ENCODE measurements at places on chromosomes 7 and 10.

DNA sequence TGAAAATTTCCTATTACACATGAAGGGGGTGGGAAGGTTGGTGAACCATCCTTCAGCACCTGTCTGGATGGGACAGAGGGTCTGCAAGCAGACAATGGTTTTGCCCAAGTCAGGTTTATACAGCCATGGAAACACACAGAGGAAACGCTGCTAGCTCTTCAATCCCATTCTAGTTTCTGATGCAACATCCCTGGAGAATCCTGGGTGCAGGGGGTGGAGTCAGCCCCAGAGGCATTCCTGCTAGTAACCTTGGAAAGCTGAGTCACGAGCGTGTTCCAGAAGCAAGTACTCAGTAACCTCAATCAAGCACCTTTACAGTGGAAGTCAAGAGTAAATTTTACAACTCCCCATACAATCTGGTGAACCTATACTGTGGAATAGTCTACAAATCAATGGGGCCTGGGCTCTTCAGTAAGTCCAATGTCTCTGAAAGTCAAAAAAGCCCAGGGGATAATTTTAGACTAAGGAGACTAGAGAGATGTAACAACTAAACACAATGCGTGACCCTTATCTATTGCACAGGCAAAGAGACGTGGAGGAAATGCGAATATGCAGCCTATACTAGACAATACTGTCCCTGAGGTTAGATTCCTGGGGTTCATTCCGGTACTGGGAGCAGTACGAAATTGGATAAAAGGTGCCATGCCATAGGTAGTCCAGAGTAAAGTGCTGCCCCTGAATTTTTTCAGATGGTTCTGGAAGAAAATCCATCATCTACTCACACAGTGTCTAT is 95.4 kb downstream of the ZRANB1 start:
- no peak for DNase-seq

- no peak for DNase-seq
Measured at GRCh38 chr10:108452533-108452932, 1288.0 kb upstream of the SORCS1 start.

DNA sequence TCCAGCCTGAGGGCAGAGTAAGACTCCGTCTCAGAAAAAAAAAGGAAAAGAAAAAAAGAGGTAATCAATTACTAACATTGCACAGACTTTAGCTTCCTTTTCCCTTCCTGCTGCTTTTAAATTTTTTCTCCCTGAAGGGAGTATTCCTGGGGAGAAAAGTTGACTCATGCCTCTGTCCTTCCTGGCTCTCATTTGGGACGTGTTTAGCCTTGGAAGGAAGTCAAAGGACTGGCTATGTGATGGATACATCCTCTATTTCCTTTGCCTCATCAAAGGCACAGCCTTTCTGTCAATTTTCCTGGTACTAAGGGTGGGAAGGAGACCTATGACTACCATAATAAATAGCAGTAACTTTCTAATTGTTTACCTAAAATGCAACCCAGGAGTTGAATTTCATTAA is 77.6 kb downstream of the ITGA8 start:
- no peak for DNase-seq

DNA sequence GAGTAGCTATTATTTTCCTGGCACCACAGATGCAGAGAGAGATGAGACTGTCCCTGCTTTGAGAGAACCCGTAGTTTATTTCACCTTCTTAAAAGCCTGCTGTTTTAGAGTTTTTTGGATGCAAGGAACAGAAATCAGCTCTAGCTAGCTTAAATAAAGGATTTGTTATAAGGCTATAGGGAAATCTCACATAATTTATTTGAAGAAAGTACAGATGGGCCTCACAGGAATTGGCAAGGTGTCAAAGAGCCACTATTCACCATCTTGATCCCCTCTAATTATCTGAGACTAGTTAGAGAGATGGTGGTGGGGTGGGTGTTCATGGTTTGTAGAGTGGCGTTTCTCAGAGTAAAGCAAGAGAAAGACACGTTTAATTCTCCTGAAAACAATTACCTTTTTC is 7.3 kb downstream of the KMT2E start:
- no peak for DNase-seq

DNA sequence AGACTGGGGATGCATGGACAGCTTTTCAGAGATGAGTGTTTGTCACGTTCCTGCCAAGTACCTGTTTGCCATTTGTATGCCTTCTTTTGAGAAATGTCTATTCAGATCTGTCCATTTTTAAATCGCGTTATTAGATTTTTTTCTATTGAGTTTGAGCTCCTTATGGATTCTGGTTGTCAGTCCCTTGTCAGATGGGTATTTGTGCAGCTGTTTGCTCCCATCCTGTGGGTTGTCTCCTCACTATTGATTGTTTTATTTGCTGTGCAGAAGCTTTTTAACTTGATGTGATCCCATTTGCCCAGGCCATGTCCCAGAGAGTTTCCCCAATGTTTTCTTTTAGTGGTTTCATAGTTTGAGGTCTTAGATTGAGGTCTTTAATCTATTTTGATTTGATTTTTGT is 5.5 kb upstream of the PRKAR1B start:
- no peak for DNase-seq

- DNase-seq, result peak; percentile 13
Measured at GRCh38 chr10:104630731-104631130, 10.4 kb upstream of the SORCS3 start.

GRCh38 chr7:91519241-91520158 is 255.3 kb downstream of the FZD1 start:
- peak; percentile 36 for DNase-seq

DNA sequence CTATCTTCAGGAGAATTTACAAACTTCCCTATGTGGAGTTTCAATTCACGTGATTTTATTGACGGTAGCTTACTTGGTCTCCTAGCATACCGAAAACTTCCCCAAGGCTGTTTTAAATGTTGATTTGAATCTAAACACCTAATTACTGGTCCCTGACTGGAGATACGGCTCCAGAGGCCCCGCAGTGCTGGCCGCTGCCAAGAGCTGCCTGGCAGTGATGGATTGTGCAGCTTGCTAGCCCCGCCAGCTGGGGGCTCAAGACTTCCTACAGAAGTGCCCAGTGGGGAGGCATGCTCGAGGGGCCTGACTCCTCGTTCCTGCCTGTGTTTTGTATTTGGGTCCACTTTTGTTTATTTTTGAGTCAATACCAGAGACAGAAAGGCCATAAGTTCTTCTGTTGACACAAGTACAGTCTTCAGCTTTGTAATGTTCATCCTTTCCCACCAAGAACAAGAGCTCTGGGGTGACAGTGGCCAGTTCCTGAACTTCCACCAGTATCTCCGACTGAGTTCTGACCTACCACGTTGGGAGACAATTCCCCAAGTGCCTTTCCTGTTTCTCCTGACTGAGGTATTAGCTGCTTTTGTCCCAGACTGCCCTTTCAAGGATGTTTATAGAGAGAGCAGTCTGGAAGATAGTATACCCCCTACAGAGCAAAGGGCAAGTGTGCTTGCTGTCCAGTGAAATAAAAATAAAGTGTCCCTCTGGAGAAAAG is 80.7 kb upstream of the CXCL12 start:
- no peak for DNase-seq

- DNase-seq, result no peak
Measured at GRCh38 chr7:20214921-20215669, 2.1 kb downstream of the MACC1 start.

- DNase-seq, result no peak
Measured at GRCh38 chr10:127579640-127580039, 30.5 kb downstream of the NPS start.

- DNase-seq, result no peak
Measured at GRCh38 chr10:12995425-12995861, 6.1 kb downstream of the CCDC3 start.

DNA sequence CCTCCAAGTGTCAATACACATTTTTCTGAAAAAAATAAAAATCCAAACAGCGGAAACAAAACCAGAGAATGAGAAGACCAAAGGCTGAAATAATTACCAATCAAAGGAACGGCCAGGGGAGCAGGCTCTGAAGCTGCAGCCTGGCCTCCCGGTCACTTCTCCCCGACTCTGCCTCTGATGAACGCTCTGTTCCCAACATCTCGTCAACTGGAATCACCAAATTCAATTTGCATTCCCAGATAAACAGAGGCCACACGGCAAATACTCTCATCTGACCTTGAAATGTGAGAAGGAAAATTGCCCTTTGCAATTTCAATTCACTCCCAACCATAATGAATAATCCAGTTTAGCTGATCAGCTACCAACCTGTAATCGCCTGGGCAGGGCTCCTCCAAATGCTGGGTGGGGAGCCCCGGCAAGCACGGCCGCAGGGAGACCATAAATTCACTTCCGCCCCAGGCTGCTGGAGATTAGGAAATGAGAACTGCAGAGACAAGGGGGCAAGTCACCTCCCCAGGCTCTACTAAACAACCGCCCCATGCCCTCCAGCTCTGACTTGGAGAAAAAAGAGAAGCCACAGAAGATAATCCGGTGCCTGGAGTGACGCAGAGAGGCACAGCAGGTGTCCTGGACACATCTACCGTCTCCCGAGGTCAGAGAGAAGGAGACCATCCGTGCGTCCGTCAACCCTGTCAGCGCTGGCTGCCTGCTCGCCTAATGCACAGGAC is 153.2 kb downstream of the MAD1L1 start:
- DNase-seq, result no peak

DNA sequence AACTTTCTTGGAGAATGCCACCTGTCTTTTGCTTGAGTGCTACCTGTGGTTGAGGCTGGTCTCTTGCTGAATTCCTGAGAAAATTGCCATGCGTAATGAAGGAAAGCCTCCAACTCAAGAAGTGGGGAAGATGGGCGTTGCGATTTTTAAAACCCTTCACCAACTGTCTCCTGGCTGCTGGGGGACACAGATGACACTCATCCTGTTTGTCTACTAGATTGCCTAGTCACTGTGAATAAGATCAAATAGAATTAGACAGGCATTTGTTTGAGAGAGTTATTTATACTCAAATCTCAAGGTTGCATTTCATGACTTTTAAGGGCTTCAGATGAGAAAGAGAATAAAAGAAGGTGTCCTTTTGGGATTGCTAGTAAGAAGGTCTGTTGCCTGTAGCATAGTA is 84.3 kb upstream of the MTPN start:
- no peak for DNase-seq

- DNase-seq, result no peak
Measured at GRCh38 chr10:123936426-123936825, 44.8 kb upstream of the CPXM2 start.

DNA sequence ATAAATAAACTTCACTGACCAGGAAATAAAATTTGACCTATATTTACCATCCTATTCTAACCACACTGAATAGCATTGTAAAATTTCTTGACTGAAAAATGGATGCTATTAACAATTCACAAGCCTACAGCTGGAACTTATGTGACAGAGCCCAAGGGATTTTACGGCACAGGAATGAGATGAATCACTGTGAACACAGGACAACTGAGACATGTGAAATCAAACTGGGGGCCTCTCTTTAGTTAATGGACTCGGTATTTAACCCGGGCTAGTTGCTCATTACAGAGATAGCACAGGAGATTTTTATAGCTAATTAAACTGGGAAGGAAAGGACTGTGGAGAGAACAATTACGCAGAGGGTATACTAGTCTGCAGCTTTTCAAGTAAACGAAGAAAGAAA is 100.6 kb downstream of the MICU1 start:
- no peak for DNase-seq

- DNase-seq, result no peak
Measured at GRCh38 chr7:30663414-30663813, 18.8 kb downstream of the CRHR2 start.

GRCh38 chr7:115647712-115648111 is 382.9 kb downstream of the TFEC start:
- DNase-seq, result no peak

- no peak for DNase-seq
Measured at GRCh38 chr7:31724696-31725095, 37.7 kb downstream of the PPP1R17 start.

GRCh38 chr7:100888988-100889750 is at the start of gene UFSP1:
Gene UFSP1, minus strand, starts transcription at chr7:100889715. Its CDS starts 444 bp downstream, at chr7:100889271.
- no peak for DNase-seq

- DNase-seq, result no peak
Measured at GRCh38 chr7:9125246-9125645, 691.8 kb downstream of the NXPH1 start.

GRCh38 chr10:116490028-116490662 is 55.6 kb upstream of the PNLIP start:
- DNase-seq, result peak; percentile 1

DNA sequence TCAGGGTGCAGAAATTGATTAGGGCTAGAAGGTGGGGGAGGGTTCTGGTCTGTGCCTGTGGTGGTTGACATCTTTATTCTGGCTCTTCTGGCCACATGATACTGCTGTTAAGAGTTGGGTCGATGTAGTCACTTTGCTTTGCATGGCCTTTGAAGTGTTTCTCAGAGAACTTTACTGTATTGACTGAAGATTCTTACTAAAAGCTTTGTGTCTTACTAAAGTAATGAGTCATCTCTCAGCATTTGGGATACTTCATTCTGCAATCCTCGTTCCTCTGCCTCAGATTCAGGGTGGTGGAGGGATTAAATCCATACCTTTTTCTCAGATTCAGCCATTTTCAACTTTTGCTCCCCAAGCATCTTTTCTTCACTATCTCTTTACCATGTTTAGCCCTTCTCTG is 38.6 kb downstream of the STEAP4 start:
- DNase-seq, result no peak

- no peak for DNase-seq
Measured at GRCh38 chr7:93048136-93048930, 69.4 kb downstream of the SAMD9 start.

DNA sequence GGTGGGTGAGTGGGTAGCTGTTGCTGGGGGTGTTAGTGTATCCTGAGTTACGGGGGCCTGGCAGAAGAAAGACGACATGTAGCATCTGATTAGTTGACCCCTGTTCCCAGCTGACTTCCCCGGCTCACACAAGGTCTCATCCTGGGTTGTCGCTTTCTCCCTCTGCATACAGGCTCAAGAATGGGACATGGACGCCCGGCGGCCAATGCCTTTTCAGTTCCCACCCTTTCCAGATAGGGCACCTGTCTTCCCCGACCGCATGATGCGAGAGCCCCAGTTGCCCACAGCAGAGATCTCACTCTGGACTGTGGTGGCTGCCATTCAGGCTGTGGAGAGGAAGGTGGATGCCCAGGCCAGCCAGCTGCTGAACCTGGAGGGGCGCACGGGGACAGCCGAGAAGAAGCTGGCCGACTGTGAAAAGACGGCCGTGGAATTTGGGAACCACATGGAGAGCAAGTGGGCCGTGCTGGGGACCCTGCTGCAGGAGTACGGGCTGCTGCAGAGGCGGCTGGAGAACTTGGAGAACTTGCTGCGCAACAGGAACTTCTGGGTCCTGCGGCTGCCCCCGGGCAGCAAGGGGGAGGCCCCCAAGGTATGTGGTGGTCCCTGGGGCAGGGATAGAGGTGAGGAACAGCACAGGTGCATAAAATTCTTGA is 2.9 kb downstream of the ZNF282 start:
- DNase-seq, result no peak

GRCh38 chr7:74324531-74325209 is 35.5 kb downstream of the CLIP2 start:
- DNase-seq, result no peak

DNA sequence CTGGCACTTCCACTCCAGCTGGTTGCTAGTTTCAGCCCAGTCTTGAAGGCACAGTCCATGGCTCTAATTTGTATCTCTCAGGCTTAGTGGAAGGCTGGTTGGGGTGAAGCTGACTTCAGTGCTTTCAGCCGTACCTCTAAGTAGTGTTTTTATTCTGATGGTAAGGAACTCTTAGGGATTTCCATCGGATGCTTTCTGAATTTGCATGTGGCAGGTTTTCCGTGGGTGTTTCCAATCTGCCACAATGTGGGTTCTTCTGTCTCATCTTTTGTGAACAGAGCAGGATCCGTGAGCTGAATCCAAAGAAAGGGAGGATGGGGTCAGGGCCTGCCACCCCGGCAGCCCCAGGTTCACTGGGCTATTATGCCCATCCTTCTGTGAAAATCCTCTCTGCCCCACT is 607.9 kb upstream of the MKI67 start:
- DNase-seq, result no peak

GRCh38 chr10:124117833-124118232 is 24.4 kb upstream of the CHST15 start:
- DNase-seq, result no peak

- peak; percentile 42 for DNase-seq
Measured at GRCh38 chr10:5666008-5666840, at the start of gene ASB13. Gene ASB13, minus strand, starts transcription at chr10:5666595. Its CDS starts 44 bp downstream, at chr10:5666551.
